Activated CD4-positive, alpha-beta memory T cell treated with anti-CD3 and anti-CD28 coated beads, Interleukin-2, amount 10 ng/mL, durations not matched to agents 7 days and 5 days (primary cell): ENCODE measurements at places on chromosomes 2 and 18. TPM values are rescaled to one million over a fixed set of nuclear protein-coding genes. Genes with fewer than 3 reads are reported as not detected.

The DARS1 gene
- 151 TPM for total RNA-seq

The LYPD6 gene
- total RNA-seq, result not detected

The L3MBTL4 gene
- total RNA-seq, result 0.20 TPM

GRCh38 chr2:7819316-7819715 is 862.5 kb upstream of the ID2 start:
- DNase-seq, result no peak

DNA sequence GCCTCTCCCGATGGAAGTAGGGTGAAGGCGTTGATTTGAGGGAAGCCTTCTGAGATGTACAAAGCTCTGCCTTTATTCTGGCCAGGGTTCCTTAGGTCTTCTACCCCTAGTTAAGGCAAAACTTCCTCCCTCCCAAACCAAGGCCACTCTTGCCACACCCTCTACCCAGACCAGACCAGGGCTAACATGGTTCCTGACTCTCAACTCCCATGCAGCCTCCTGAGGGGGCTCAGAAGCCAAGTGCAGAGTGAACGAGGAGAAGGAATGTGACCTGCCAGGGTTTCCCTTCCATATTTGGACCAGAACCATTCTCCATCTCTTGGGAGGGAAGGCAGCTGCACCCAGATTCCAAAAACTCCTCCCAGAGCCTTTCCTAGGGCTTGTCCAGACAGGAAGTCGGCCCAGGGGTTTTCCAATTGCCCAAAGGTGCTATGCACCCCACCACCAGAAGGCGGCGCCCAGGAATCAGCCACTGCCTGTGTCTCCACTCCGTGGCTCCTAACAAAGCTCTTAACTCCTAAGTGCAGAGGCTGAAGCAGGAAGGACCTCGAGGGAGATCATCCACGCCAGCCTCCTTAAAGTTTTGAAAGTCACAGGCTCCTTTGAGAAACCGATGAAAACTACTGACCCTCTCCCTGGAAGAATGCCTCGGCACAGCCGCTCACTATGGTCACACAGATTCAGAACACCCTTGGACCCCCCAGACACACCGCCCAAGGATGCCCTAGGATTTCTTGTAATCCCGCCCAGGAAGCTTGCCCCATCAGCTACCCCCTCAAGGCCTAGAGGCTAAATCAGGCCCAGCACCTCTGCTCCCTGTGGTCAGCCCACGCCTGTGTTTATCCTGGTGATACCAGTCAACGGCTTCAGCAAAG is 157.8 kb downstream of the SMAD2 start:
- peak; percentile 57 for DNase-seq

DNA sequence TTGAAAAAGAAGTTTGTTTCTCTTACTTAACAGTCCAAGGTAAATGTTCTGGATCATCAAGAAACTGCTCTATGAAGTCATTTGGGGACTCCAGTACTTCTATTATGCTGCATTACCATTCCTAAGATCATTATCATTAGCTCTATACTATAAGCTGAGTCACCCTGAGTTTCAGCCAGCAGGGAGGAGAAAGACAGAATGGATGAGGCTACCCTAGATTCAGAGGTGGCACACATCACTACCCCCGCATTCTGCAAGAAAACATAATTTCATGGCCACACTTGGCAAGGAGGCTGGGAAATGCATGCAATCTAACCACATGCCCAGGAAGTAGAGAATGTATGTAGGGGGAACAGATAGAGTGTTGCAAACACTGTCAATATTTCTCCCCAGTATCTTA is 16.6 kb upstream of the LNPK start:
- no peak for DNase-seq

- DNase-seq, result no peak
These were observed 12.6 kb upstream of the KLHL23 start for GRCh38 chr2:169721016-169721415.
